Stimulated activated naive CD4-positive, alpha-beta T cell treated with Interleukin-2 at 50 U/mL for 16 hours (primary cell): ENCODE measurements at places on chromosomes 11 and 22.

GRCh38 chr11:11786771-11787170, 55.0 kb upstream of the USP47 start:
- no peak for DNase-seq

GRCh38 chr11:76174330-76174729, 32.0 kb downstream of the WNT11 start:
- DNase-seq: no peak

GRCh38 chr11:62680825-62681240, 2.0 kb upstream of the UBXN1 start:
- no peak for DNase-seq

DNA sequence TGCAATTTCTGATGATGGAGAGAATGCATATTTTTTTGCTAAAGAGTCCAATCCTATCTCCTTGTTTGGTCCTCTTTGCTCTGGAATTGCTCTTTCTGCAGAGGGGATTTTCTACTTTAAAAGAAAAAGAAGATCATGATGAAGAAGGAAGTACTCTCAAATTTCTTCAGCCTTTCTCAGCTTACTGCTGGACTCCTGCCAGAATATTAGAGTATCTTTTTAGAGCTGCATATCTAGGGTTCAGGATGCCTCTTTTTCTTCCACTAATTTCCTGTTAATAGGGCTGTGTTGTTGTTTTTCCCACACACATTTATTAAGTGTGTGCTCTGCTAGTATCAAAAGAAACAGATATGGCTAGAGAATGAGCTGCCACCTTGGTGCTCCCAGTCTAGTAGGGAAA, 18.2 kb downstream of the UBASH3B start:
- no peak for DNase-seq

DNA sequence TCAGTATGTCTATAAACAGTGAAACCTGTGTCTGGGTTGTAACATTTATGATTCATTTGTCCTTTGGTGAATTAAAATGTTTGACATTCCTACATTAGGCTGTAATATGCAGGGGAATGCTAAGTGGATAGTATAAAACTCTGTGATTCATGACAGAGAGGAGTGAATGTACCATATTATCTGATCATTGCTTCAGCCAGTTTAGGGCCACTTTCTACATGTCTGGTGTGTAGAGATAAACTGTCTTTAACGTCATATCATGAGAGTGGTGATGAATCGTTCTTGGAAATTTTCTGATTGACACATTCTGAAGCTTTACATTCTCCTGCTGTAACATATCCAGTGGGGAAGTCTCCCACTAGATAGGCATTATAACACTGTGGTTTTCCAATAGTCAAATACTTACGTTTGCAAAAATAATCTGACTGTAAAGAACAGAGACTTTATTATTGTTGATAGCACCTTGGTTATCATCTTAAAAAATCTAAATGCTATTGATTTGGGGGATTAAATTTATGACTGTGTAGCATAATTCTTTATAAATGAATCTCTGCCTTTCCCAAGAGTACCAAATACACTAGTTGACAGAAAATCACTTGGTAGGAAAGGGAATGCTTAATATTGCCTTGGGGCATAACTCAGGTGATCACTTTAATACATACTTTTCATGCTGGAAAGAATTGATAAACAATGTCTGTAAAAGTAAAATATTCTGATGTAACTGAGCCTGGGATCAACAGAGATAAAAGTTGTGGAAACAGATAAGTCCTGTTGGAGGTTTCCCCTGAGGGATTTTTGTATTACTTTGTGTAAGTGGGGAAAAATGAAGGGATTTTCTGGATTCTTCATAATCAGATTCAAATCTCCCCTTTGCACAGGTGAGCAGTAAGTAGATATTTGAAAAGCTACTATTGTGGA, 427.9 kb downstream of the JRKL start:
- no peak for DNase-seq

DNA sequence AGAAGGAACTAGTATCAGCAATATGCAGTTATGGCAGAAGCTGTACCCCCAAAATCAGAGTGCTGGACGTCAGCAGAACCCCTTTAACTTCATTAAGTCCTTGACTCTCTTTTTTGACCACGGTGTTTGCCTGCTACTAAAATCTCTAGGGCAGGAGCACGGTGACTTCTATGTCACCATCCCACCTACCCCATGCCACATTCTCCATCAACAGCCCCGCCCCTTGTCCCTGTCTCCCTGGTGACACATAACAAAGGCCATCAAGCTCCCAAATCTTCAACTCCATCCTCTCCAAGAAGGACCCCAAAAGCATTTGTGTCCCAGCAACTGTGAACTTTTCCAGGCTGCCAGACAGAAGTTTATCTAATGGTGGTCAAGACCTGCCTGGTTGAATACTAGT, 894 bp downstream of the ADA2 start:
- no peak for DNase-seq

DNA sequence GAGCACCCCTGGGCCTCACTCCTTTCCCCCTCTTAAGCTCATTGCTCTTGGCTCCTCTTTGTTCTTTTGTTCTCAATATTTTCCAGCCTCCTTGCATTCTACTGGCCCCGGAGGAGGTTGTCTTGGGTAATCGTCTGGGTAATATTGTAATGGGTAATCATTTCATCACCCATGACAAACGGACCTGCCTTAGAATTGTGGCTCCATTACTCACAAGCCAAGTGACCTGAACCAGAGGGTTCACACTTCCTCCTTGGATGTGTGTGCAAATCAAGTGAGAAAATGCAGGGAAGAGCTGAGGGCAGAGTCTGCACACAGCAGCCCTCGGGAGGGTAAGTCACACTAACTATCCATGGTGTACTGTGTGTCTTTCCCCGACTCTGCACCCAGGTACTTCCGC, 305.0 kb downstream of the BUD13 start:
- DNase-seq: no peak

- DNase-seq: no peak
Observed at GRCh38 chr11:115990004-115990447, 485.8 kb upstream of the CADM1 start.

- DNase-seq: peak; percentile 28
Observed at GRCh38 chr11:122727101-122727929, 71.8 kb downstream of the UBASH3B start.

- no peak for DNase-seq
Observed at GRCh38 chr11:27319072-27319471, 43.9 kb downstream of the CCDC34 start.

- no peak for DNase-seq
Observed at GRCh38 chr22:19849835-19850762, 4.6 kb downstream of the GNB1L start.

- no peak for DNase-seq
Observed at GRCh38 chr11:19187114-19187832, 14.5 kb downstream of the CSRP3 start.

DNA sequence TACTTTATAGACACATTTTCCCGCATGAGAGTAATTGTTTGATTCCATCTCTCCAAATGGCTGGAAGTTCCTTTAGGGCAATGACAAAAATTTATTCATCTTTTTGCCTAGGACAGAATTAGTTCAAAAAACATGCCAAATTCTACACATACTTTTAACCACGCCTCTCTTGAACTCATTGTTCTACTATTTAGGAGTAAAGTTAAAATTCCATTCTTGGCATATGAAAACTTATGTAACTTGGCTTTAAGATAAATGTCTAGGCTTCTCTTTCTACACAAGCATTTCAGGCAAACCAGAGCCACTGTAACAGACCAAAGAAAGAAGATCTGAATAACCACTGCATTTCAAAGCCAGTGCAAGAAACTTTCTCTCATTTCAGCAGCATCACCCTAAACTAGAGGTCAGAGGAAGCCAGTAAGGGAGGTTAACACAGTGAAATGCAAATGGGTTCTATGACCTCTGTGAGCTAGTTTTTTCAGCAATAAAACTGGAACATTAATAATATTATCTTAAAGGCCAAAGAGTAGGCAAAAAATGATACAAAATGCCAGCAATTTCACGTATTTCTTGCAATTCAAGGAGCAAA, 73.0 kb downstream of the RSF1 start:
- no peak for DNase-seq

GRCh38 chr22:45869340-45869847, 107.6 kb downstream of the WNT7B start:
- no peak for DNase-seq

DNA sequence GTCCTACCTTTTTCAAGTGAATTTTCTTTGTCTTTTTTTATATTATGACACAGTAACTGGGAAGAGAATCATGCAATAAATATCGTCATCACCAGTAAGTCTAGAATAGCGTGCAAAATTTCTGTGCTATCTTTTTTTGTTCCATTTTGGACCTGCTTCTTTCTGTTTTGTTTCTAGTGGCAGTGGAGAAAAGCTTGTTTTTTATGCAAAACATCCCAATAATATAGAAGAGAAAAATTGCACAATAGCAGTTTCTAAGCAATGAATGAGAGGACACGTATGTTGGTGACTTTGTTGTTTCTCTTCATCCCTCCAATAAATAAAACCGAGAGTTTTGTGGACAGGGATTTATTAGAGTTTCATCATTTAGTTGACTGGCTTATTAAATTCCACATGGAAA, 10.3 kb downstream of the GRK3 start:
- no peak for DNase-seq

DNA sequence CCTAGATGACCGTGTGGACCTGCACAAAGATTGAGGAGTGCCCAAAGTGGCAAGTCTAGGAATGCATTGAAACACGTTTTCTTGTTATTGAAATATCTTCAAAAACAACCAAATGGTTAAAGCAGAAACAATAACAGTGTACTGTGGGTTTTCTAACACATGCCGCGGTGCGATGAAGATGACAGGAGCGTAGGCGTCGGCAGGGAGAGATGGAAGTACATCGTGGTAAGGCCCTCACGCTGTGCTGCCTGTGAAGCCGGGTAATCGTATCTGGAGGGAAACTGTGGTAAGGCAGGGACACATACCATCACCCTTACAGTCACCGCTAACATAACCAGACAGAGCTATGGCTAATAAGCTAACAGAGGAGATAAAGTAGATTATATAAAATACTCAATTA, 261.4 kb downstream of the TBC1D22A start:
- no peak for DNase-seq

GRCh38 chr11:17578296-17578695, 31.2 kb downstream of the OTOG start:
- no peak for DNase-seq

GRCh38 chr11:44840521-44841251, 110.0 kb downstream of the TP53I11 start:
- DNase-seq: no peak

- DNase-seq: no peak
Observed at GRCh38 chr11:35419830-35420333, 524 bp upstream of the SLC1A2 start.

DNA sequence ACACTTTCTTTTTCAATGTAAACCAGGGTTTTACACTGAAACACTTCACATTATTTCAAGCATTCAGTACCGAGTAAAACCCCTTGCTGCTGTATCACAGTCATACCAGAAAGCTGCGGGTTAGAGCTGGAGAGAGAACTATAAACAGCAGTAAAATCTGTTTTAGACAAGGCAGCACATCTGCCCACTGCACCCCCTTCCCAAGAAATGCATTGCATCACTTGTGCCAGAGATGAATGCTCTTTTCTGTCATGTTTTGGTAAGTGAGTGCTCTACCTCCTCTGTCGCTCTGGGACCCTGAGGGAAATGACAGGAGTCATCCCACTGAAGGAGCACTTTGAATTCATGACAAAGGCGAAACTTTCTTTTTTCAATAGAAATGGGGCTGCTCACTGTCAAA, 107.2 kb downstream of the MAML2 start:
- peak; percentile 59 for DNase-seq

GRCh38 chr11:11552529-11553087, 69.2 kb downstream of the GALNT18 start:
- DNase-seq: no peak

DNA sequence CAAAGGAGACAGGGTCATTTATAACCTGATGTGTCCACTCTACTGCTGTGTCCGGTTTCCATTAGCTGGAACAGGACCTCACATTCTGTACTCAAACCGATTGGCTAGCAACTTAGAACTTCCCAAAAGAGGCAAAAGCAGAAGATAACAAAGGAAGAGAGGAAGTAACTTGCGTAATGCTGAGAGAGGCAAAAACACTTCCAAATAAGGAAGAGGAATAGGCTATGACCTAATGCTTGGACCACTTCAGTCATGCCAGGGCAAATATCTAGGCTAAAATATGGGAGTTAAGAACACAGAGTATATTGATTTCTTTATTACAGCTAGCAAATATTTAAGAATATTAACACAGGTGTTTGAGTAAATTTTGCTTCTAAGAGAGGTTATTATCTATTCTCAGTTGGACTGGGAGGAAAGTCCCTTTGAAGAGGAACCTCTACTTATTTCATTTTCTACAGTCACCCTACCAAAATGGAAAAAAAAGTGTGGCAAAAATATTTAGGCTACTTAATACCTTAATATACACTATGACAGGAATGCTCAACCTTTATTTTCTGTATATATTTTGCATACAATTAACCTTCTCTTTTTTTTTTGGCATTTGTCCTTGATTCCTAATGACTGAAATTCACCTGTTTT, 499.8 kb upstream of the CHORDC1 start:
- no peak for DNase-seq

- no peak for DNase-seq
Observed at GRCh38 chr22:24200619-24201212, 19.4 kb downstream of the SUSD2 start.

DNA sequence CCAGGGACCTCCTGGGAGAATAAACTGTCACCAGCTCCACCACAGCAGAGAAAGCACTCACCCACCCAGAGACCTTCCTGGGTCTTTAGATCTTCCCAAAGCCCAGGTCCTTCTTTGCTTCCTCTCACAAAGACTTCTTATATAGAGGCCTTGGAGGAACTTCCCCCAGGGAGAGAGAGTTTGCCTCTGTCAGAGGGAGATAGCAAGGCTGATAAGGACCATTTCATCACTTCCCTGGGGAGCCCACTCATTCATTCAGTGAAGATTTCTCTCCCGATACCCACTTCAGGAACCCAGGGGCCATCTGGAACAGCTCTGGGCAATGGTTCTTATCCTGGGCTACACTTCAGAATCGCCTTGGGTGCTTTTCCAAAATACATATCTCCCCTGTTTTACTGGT, at the start of gene PRG2:
Gene PRG2, minus strand, starts transcription at position 116 of the 400 bp plus-strand sequence. CDS start 706 bp downstream, outside the sequence.
- DNase-seq: no peak

DNA sequence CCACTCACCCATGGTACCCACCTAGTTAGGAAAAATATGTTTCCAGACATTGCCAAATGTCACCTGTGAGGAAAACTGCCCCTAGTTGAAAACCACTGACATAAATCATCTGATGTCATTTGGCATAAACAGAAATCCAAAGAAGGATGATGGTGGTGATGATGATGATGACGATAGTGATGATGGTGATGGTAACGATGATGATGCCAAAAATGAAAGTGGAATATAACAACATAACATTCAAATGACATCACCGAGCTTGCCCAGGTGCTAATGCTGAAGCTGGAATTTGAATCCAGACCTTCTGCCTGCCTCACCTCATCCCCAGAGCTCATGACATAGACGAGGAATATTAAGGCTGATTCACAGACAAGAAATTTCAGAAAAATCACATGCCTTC, 92.3 kb upstream of the ASPHD2 start:
- DNase-seq: no peak
